ENCODE measurements at places on chromosomes 4 and X.

- H3K36me3 ChIP-seq: no peaks in the 10 kb centered on the region
- H3K27ac ChIP-seq: no peak overlapping the region
- H3K4me3 ChIP-seq: no peak overlapping the region
- DNase-seq: no peak
- no peaks in the 10 kb centered on the region for H3K4me1 ChIP-seq
These were observed 143.8 kb upstream of the PPARGC1A start for GRCh38 chr4:24033626-24034025.

DNA sequence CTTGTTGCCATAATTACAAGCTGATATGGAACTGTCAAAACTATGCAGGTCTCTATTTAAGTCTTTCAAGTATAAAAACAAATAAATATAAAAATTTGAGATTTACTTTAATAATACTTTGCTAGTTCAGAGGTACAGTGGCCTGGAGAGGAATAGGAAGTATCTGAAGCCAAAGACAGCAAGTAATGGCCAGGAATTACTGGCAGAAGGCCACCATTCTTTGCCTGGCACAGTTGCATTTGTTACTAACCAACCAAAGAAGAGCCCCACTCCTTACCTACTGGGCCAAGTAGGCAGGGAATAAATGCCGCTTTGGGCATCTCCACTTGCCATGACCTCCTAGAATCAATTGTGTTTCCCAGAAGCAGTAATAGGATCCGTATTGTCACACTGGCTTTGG lies 13.8 kb upstream of the ADAMTS3 start:
- no peaks in the 10 kb centered on the region for H3K4me1 ChIP-seq
- H3K27me3 ChIP-seq: peaks cover 4% of the 10 kb centered on the region
- no peak overlapping the region for H3K27ac ChIP-seq

DNA sequence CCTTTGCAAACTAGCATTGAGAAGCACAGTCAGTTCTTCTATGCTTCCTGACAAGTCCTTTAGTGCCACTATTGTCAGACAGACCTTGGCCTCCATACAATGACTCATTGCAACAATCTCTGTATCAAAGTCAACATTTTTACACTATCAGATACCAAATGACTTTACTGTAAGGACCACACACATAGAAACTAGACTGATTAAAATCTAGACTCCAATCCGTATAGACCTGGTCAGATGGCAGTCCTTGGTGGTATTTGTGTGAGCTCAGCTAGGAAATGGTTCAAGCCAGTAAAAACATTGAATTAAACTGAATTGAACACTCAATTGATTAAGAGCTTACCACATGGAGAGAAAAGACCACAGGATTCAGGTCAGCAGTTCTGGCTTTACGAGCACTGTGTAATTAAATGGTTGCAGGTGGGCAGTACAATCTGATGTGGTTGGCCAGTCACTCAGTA lies 549.8 kb upstream of the LCORL start:
- H3K4me1 ChIP-seq: no peaks in the 10 kb centered on the region
- H3K4me3 ChIP-seq: no peak overlapping the region
- no peak for DNase-seq
- no peaks in the 10 kb centered on the region for H3K36me3 ChIP-seq

GRCh38 chr4:101500742-101501141 lies 153.4 kb upstream of the PPP3CA start:
- H3K4me3 ChIP-seq: no peak overlapping the region
- no peak for DNase-seq
- no peaks in the 10 kb centered on the region for H3K36me3 ChIP-seq
- no peak overlapping the region for H3K27ac ChIP-seq
- H3K4me1 ChIP-seq: peaks cover 4% of the 10 kb centered on the region

- no peak overlapping the region for H3K4me3 ChIP-seq
- no peak for DNase-seq
- H3K4me1 ChIP-seq: peaks cover 10% of the 10 kb centered on the region
- peaks cover 57% of the 10 kb centered on the region for H3K27me3 ChIP-seq
These were observed 67.0 kb upstream of the CXCL13 start for GRCh38 chr4:77538574-77539157.

DNA sequence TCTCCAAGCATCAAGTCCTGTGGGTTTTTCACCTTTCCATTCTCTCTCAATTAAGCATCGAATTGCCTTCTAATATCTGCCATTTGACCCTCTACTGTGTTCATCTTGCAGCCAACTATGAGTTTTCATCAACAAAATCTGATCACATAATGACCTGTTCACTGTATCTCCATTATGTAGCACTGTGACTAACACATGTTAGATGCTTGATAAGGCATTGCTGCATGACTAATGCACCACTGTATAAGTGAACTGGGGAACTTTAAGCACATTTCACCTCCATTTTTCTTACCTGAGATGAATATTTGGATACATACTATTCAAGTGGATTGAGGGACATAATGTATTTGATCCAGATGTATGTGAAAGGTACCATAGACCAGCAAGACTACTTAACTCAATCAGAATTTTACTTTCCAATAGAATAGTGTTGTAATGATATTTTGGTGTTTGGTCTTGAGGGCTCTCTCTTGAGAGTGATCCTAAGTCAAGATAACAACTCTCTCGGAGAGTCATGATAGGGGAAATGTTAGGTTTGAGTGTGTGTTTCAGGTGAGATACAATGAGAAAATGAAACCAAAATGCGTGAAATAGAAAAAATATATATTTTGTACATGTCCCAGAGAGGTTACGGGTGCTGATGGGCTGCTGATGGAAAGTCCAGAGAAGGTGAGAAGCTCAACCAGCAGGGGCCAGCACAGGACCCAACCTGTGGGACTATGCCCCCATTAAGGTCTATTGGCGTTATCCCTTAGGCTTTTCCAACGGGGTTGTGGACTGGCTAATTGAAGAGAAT lies 60.2 kb upstream of the HS3ST1 start:
- H3K27me3 ChIP-seq: no peaks in the 10 kb centered on the region
- DNase-seq: no peak
- peaks cover 20% of the 10 kb centered on the region for H3K4me1 ChIP-seq

- H3K27ac ChIP-seq: no peak overlapping the region
- H3K4me3 ChIP-seq: no peak overlapping the region
- H3K4me1 ChIP-seq: no peaks in the 10 kb centered on the region
- no peak for DNase-seq
These were observed 1120.2 kb downstream of the ARAP2 start for GRCh38 chr4:35124106-35124505.

- no peak overlapping the region for H3K4me3 ChIP-seq
- H3K36me3 ChIP-seq: no peaks in the 10 kb centered on the region
- no peak overlapping the region for H3K27ac ChIP-seq
These were observed 20.0 kb upstream of the MBNL3 start for GRCh38 chrX:132508834-132509233.

- DNase-seq: no peak
- H3K4me1 ChIP-seq: no peaks in the 10 kb centered on the region
- no peak overlapping the region for H3K4me3 ChIP-seq
- peaks cover 29% of the 10 kb centered on the region for H3K27me3 ChIP-seq
- H3K36me3 ChIP-seq: no peaks in the 10 kb centered on the region
These were observed 136.2 kb downstream of the SMIM20 start for GRCh38 chr4:26050212-26050643.

DNA sequence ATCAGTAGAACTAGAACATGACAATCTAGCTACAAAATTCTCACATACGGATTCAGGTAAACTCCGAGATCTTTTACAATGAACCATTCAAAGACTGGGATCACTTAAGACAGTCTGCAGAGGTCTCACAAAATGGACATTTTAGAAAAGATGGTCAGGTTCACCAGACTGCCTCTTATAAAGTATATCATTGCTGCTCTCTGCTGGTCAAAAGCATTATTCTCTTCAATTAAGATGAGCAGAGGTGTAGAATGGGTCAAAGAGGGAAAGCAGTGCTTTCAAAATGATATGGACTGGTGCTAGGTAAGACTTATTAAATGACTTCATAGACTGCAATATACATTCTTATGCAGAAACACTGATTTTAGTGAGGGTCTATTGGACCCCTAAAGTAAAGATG lies 434.7 kb downstream of the PACRGL start:
- H3K27me3 ChIP-seq: no peaks in the 10 kb centered on the region
- no peak overlapping the region for H3K27ac ChIP-seq
- H3K36me3 ChIP-seq: no peaks in the 10 kb centered on the region

DNA sequence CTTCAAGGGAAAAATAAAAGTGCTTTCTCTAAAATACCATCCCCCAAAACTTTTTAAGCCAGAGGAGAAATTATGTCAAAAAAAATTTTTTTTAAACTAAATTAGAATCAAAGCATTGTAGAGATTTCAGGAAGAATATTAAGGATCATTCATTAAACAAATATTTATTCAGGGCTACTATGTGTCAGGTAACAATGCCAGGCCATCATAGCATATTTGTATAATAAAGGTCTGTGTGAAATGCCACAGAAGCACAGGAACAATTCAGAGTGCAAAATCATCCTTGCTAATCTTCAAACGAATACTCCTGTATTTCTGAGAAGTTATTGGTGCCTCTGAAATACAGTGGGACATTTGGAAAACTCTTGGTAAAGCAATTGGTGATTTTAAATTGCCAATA lies 2.0 kb downstream of the CCDC160 start:
- DNase-seq: no peak
- H3K27me3 ChIP-seq: peaks cover 16% of the 10 kb centered on the region
- H3K27ac ChIP-seq: no peak overlapping the region
- H3K36me3 ChIP-seq: no peaks in the 10 kb centered on the region
- peaks cover 9% of the 10 kb centered on the region for H3K4me1 ChIP-seq
- H3K4me3 ChIP-seq: no peak overlapping the region

DNA sequence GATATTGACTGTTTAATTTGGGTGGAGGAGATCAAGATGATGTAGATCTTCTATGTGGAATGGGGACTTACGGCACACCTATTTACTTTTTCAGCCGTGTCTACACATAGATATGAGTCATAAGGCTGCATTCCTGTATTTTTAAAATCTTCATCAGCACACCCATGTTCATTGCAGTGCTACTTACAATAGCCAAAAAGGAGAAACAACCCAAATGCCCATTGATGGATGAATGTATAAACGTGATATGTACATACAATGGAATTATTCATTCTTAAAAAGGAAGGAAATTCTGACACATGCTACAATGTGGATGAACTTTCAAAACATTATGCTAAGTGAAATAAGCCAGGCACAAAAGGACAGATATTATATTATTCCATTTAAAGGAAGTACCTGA lies 98.6 kb downstream of the AASDH start:
- no peak overlapping the region for H3K4me3 ChIP-seq
- H3K36me3 ChIP-seq: no peaks in the 10 kb centered on the region
- peaks cover 7% of the 10 kb centered on the region for H3K4me1 ChIP-seq
- no peak overlapping the region for H3K27ac ChIP-seq
- no peak for DNase-seq
